Activated T-helper 1 cell treated with anti-CD3 and anti-CD28 coated beads, Interleukin-2, amount 50 U/mL, for 16 hours (primary cell): ENCODE measurements at places on chromosomes 2 and 18.

GRCh38 chr2:128494307-128494639, 175.6 kb upstream of the HS6ST1 start:
- DNase-seq = no peak

- no peak for DNase-seq
Observed at GRCh38 chr2:212842544-212843185, 304.1 kb upstream of the ERBB4 start.

GRCh38 chr2:182103526-182103925, 117.9 kb downstream of the PPP1R1C start:
- no peak for DNase-seq

GRCh38 chr2:136207665-136208064, 89.7 kb upstream of the CXCR4 start:
- DNase-seq = no peak

DNA sequence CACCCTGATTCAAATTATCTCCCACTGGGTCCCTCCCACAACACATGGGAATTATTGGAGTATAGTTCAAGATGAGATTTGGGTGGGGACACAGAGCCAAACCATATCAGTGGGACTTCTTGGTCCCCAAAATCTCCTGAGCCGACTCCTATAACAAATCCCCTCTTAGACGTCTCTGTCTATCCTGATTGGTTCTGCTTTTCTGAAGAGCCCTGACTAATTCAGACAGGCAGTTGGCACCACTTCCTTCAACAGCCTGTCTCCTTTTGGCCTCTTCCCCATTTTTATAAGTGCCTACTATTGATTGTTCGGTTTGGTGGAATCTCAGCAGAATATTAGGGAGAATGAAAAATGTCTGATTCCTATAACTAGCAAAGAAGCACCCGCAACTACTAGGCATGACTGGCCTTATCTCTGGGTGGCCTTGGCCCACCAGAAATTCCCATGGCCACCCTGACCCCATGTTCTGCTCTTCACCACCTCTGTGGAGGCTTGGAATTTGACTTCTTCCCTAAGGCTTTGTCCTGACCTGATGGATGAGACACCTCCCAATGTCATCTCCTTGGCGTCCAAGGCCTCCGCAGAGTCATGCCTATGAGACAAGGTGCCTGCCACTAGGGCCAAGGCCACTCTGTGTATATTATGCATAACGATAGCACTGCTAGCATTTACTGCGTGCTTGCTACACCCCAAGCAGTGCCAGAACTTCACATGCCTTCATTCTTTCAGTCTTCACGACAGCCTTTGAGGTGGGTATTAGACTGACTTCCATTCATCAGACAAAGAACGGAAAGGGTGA, 218.9 kb upstream of the COPS8 start:
- DNase-seq = no peak

DNA sequence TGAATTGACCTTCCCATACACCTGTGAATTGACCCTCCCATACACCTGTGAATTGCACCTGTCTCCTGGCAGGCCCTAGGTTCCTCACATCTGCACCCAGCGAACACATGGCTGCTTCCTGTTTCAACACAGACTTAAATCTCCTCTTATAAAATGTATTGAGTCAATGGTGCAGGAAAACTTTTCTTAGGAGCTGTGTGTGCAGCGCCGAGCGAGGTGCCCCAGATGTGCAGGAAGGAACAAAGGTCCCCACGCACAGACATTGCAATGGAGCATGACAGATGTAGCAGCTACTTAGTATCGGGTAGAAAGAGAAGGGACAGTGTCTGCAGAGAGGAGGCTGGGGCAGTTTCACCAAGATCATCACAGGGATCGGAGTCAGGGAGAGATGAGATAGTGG, 85.5 kb upstream of the PXDN start:
- no peak for DNase-seq

GRCh38 chr2:199972088-199972626, 16.8 kb downstream of the MAIP1 start:
- DNase-seq = no peak

DNA sequence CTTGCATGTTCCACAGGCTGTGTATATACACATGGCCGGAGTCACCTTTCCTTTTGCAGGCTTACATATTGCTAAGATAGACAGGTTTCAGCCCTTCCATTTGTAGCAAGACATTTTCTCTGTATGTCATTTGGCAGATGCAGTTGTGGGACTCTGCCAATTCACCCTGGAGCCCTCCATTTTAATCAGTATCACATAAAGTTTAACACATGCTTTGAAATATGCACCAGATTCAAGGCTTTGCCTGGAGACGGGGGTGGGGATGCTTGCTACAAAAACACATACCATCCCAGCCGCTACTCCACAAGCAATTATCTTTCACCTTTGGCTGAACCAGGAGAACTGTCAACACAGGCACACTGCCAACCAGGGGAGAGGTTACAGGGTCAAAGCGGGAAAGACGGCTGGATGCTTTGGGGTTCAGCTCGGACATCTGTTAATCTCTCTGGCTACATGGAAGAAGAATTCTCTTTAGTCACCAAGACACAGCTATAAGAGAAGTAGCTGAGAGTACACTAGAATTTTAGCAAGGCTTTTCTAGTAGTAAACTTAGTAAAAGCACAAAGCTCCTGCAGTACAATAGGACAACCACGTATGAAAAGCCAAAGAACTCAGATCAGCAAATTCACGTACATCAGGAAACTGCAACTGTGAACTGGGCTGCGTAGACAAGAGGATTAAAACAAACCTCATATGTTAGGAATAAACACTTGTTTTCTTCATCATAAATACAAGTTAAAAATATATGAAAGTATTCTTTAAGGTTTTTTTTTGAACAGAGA, 130.9 kb downstream of the EXOC6B start:
- no peak for DNase-seq

DNA sequence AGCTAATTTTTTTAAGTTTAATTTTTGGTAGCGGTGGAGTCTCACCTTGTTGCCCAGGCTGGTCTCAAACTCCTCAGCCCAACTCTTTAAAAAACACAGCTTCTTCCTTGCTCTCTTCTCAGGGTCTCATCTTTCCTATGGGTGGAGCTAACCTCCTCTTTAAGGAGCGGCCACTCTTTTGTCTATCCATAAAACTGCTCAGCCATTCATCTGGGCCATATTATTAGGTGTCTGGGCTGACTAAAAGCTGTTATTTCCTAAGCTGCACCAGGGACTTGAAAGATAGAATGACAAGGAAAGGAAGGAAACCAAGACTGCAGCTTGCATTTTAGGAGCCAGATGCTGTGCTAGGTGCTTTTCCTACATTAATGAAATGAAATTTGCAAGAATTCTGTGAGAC, 35.8 kb upstream of the THOC1 start:
- DNase-seq = no peak

DNA sequence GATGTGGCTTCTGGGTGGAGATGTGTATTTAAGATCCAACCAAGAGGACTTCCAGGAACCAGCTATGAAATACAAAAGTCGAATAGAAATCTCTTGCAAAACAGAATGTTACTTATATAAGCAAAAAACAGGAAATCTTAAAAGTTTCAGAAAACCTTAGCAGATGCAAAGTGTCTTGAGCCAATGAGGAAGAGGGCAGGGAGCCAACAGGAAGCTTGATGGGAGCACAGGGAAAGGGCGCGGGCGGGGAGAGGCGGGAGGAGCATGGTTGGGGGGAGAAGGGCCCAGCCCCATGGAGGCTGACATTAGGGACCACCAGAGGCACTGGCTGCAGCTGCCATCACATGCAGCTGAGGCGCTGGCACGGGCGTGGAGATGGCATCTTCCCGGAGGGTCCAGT, 203.3 kb downstream of the SNTG2 start:
- no peak for DNase-seq
